Stimulated activated CD4-positive, alpha-beta T cell treated with anti-CD3 and anti-CD28 coated beads, Interleukin-1b, Interleukin-23, amount 100 ng/mL, for 1 hour (primary cell): ENCODE measurements at places on chromosomes 5 and 9.

- no peak for DNase-seq
Measured at GRCh38 chr5:35337340-35338156, 107.3 kb upstream of the PRLR start.

- DNase-seq, result no peak
Measured at GRCh38 chr5:81829242-81829641, 78.3 kb upstream of the SSBP2 start.

GRCh38 chr9:124733964-124734740 lies 37.0 kb downstream of the NR6A1 start:
- DNase-seq, result no peak

- peak; percentile 18 for DNase-seq
Measured at GRCh38 chr9:88534456-88535225, at the start of gene NXNL2. Gene NXNL2 (plus strand): TSS chr9:88535178. CDS start chr9:88535435, 257 bp downstream.

DNA sequence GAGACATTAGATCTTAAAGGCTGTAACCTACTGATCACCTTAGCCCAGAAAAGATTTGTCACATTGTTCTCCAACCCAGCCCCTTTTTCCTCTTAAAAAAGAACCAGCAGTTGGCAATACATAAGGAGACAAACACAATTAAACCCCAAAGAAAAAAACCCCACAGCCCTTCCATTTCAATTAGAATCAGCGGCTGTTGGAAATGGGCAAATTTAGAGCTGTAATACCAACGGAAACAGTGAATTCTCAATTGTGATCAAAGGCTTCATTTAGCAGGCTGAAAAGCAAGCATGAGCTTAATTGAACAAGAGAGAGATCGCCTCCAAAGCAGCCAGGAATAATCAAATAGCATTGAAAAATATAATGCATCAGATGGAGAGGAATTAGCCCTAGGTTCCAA lies 153.6 kb downstream of the FAM114A2 start:
- DNase-seq, result no peak

DNA sequence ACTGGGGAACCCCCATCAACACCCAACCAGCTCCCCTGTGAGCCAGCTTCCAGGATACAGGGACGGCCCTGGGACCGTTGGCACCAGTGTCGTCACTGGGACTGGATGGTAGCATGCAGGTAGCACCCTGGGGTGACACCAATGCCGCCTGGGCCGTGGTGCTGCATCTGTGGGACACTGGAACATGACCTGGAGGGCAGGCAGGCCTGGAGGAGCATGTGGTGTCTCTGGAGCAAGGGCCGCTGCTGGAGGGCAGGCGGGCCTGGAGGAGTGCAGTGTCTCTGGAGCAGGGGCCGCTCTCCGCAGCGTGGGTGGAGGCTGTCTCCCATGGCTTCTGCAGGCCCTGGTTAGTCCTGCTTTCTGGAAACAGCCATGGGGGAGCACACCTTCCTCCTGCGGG lies 13.1 kb downstream of the LPCAT1 start:
- no peak for DNase-seq

GRCh38 chr5:129098488-129099183 lies 4.1 kb downstream of the ISOC1 start:
- no peak for DNase-seq

GRCh38 chr5:115553082-115553481 lies 8.5 kb upstream of the FEM1C start:
- no peak for DNase-seq

- DNase-seq, result no peak
Measured at GRCh38 chr5:149860801-149861322, 83.7 kb downstream of the PDE6A start.

DNA sequence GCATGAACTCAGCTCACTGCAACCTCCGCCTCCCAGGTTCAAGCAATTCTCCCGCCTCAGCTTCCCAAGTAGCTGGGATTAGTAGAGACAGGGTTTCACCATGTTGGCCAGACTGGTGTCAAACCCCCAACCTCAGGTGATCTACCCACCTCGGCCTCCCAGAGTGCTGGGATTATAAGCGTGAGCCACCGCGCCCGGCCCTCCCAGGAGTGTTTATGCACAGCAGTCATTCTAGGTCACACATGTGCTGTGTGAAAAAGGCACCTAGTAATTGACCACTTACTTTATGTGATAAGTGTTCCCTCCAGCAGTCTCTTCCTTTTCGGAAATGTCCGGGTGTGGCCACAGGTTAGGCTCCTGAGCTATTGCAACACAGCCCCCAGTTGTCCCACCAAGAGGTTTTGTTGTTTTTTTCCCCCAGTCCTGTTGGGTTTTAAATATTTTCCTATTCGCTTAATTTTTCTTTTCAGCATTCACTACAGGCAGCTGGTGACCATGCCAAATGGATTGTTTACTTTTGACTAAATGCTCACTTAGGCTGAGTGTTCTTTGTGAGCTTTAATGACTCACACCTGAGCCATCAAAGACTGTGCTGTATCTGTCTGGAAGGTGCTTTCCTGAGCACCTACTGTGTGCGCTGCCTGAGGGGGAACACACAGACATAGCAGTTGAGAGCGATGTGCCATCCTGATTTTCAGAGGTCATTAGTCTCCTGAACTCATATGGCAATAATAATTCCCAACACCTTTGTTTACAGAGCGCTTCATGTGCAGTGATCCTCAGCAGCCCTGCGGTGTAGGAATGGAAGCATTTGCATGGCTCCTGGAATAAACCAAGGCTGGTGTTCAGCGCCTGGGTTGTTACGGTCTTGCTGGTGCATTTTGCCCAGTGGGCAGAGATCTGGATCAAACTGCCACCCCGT lies 94.3 kb downstream of the MVB12B start:
- DNase-seq, result no peak

GRCh38 chr5:148991566-148991965 lies 71.3 kb downstream of the SH3TC2 start:
- no peak for DNase-seq

GRCh38 chr9:18361646-18362045 lies 112.3 kb upstream of the ADAMTSL1 start:
- no peak for DNase-seq

DNA sequence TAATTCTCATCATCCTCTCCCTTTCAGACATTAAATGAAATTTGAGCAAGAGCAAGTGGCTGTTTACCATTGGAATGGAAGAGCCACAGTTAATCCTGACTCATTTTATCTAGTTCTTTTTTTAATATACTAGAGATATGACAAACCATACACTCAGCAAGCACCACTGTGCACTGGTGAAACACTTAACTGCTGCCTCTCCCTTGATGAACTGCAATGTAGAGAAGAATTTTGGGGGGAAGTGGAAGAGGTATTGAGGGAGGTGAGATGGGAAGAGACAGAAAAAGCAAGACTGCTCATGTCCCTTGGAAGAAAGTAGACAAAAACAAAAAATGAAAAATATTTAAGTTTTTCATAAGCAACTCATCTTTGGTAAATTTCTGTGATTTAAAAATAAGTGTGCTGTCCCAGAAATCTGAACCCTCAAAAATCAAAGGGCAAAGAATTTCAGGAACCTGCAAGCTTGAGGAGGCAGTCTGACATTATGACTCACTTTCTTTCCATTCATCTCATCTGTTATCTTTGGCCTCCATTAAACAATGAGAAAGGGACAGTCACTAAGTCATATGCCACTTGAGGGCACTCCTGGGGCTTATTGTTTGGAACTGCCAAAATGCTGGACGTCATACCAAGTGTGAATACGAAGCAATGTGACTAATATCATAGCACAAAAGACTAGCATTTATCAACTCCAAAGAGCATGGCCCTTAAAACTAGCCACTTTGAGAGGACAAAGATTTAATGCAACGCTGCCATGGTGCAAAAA lies 566.8 kb upstream of the DMAC1 start:
- no peak for DNase-seq

GRCh38 chr5:50965654-50966375 lies 299.4 kb downstream of the PARP8 start:
- DNase-seq, result no peak

DNA sequence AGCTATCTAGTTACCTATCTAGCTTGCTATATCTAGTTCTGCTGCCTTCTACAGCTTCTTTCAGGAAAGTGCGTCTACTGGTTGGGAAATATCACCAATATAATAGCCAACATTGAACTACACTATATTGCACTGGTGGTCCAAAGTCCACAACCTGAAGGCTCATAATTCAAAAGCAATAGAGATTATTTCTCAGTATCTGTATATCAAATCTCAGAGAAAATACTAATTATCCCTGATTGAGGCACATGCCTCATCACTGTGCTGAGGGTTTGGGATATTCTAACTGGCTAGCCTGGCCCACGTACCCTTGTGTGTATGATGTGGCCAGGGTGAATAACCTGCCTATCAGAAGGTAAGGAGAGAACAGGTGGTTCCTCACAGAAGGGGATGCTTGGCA lies 53.8 kb downstream of the SH3RF2 start:
- DNase-seq, result no peak

- no peak for DNase-seq
Measured at GRCh38 chr5:40677456-40677855, 2.3 kb upstream of the PTGER4 start.

- no peak for DNase-seq
Measured at GRCh38 chr5:84273517-84273883, 111.2 kb downstream of the EDIL3 start.

GRCh38 chr9:117494401-117495090 lies 79.7 kb upstream of the ASTN2 start:
- DNase-seq, result no peak

- DNase-seq, result no peak
Measured at GRCh38 chr9:28215536-28216299, 642.4 kb upstream of the C9orf72 start.

DNA sequence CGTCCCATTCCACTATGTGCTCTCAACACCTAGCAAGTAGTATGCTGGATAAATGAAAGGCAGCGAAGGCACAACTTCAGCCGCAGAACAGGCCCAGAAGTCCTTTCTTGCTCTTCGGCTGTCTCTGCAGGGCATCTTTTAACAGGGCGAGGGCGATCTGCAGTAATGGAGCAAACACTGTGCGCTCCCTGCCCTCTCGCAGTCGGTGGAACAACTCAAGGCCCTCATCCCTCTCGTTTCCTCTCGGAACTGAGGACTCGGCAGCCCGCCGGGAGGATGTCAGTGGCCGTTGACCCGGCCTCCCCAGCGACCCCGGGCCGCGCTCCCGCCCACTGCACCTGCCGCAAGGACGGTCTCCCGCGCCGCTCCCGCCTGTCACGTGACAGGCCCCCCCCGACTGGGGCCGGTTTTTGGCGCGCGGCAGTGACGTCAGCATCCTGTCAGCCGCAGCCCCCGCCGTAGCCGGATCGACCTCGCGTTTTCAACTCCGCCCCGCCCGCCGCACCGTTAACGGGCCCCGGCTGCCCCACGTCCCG lies 1.1 kb downstream of the ZNF367 start:
- peak; percentile 81 for DNase-seq

DNA sequence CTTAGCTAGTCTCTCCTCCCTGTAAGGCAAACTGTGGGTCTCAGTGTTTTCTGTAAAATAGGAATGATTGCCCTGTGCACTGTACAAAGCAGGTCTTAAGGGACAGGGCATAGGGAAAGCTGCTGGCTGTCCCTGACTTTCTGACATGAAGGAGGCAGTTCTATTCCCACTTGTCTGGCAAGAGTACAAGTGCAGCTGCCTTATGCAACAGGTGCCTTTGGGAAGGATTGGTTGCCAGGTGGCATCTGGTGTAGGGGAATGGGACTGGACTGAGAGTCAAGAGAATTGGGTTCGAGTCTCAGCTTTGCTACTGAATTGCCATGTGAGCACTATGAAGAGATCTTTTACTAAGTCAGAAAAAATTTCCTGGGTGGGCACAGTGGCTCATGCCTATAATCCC lies 10.0 kb downstream of the BSPRY start:
- DNase-seq, result no peak

DNA sequence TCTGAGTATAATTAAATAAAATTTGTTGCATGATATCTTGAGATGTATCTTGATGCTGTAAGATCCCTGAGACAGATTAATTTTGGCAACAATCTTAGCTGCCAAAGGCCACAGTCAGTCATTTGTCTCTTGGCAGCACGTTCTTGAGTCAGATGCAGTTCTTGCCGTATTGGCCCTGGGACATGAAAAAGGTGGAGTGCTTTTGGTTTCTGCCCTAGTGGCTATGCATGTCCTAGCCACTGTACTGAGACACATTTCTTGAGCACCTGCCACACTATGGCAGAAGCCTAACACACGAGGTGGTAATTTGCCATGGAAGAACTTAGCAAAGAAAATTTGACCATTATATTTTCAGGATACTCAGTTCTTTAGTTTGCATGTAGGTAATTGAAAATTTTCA lies 45.0 kb upstream of the PHF2 start:
- DNase-seq, result no peak

GRCh38 chr9:134776080-134776796 lies 104.4 kb upstream of the FCN2 start:
- DNase-seq, result no peak

- DNase-seq, result no peak
Measured at GRCh38 chr5:64678374-64678773, 11.9 kb upstream of the SHISAL2B start.

- no peak for DNase-seq
Measured at GRCh38 chr5:151062405-151063141, 18.3 kb downstream of the TNIP1 start.

- DNase-seq, result no peak
Measured at GRCh38 chr9:87573841-87574342, 76.2 kb downstream of the DAPK1 start.

DNA sequence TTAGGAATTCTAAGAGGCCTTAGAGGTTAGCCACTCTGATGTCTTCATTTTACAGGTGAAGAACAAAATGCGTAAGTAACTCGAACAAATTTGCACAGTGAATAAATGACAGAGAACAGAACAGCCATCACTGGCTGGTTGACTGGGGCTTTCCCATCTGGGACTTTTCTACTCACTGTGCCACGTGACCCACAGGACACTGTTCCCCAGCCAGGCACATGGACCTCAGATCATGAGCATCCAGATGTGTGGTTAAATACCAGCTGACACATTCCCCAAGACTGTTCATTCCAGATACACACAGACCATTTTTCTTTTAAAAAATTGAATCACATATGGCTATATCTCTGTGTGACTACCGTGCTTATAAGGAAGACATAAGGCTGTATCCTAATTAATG lies 25.8 kb upstream of the MED10 start:
- no peak for DNase-seq
